ENCODE measurements at places on chromosomes 11 and 22.

- DNase-seq = peak; percentile 25
Observed at GRCh38 chr11:46305295-46305694, 27.8 kb downstream of the CREB3L1 start.

GRCh38 chr11:124884340-124884739 lies 13.3 kb downstream of the ROBO4 start:
- no peak for DNase-seq

GRCh38 chr11:76291576-76292526 lies 85.5 kb upstream of the WNT11 start:
- peak; percentile 19 for DNase-seq

- DNase-seq = no peak
Observed at GRCh38 chr11:123286761-123287160, 91.7 kb upstream of the CLMP start.

- DNase-seq = no peak
Observed at GRCh38 chr22:20185750-20186149, 34.9 kb upstream of the CCDC188 start.

GRCh38 chr11:17934194-17934593 lies 78.7 kb downstream of the SERGEF start:
- DNase-seq = no peak

DNA sequence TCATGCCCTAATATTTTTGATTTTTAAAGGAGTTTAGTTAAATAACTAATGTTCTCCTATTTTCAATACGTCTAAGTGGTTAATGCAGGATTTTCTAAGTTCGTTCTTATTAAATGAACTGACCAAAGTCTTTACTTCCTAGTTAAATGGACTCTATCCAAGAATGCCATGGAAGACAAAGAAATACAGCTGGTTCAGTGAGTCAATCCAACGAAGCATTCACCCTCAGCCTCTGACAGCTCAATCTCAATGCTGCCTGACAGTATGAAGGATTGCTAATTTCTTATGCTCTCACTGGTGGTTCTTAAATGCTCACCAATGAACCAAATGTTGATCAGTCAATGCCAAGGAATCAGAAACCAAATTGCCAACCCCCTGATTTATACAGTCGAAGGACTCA lies 219.4 kb downstream of the CADM1 start:
- DNase-seq = peak; percentile 61

DNA sequence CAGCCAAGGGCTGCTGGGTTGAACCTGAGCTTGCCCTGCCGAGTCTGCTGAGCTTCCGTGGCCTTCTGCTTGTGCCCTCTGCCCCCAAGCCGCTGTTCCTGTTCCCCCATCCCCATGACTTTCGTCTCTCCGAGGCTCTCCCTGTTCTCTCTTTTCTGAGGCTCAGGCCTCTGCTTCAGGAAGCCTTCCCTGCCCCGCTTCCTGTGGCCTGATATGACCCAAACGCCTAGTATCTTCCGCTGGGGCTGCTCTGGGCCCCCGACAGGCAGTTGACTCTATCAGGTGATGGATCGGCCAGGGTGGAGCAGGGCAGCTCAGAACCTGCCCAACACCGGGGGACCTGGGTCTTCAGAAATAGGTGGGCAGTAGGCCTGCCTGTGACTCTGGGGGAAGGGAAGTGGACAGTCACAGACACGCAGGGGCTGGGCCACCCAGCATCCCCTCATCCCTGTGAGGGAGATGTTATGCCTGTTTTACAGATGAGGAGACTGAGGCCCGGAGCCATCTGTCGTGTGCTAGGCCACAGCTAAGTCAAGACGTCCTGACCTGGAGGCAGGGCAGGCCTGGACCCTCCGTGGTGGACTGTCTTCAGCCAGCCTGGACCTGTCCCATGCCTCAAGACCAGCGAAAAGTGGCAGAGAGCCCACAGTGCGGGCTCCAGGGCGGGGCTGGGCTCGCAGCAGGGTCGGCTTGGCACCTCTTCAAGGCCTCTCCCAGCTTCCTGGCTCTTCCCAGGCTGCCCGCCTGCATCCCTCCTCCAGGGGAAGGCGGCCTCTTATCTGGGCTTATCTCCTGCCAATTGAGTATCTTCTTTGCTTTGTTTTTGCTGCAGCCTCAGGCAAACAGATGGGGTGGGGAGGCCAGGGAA lies 16.2 kb downstream of the BAD start:
- peak; percentile 90 for DNase-seq

DNA sequence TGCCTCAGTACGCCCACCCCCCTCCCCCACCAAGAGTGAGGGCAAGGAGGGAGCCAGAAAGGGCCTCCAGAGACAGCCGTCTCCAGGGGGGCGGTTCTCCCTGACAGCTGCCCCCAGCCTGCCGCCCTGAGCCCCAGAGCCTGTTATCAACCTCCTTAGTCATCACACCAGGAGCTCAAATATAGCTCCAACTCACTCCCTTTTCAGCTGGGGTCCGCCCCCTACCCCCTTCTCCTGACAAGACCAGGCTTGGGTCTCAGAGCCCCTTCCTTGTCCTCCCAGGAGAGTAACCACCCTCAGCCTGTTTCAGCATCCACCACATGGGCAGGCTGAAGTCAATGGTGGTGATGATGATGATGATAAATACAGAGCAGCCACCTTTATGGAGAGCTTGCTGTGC lies 2.5 kb upstream of the INPP5J start:
- DNase-seq = no peak

DNA sequence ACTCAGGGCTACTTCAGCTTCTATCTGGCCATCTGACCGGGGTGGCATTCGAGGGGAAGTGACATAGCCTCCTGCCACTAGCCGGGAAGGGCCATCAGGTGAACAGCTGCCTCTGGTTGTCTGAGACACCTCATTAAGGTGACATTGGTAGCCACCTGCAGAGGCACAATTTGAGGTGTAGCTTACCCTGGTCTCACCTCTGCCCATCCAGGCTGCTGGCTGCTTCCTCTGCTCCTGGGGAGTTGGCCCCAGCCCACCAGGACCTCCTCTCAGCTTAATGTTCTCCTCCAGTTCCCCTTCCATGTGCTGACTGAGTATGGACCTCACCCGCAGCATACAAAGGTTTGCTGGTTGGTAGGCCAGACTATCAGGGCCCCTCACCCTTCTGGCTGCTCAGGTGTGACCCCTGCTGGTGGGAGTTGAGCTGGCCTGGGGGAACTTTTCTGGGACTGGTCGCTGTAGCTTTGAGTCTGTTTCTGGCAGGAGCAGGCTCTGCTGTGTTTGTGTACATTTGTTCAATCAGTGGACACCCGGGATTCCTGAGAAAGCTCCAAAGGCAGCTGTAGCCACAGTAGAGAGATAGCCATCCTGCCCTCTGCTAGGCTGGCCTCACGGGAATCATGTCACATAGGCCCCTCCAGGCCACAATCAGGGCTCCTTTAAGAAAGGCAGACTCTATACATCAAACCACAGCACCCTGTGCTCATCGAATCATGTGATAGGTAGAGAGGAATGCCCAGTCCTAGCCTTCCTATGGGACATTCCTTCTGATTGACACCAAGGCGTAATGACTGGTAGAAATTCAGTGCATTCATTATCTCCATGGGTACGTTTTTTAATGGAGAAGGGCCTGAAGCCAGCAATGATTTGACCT lies 295.1 kb upstream of the PLET1 start:
- DNase-seq = no peak

- no peak for DNase-seq
Observed at GRCh38 chr11:57475671-57476046, 15.3 kb downstream of the RTN4RL2 start.

- DNase-seq = no peak
Observed at GRCh38 chr11:45141171-45141570, 5.3 kb upstream of the PRDM11 start.

GRCh38 chr11:12761029-12761428 lies 86.8 kb downstream of the TEAD1 start:
- DNase-seq = no peak

DNA sequence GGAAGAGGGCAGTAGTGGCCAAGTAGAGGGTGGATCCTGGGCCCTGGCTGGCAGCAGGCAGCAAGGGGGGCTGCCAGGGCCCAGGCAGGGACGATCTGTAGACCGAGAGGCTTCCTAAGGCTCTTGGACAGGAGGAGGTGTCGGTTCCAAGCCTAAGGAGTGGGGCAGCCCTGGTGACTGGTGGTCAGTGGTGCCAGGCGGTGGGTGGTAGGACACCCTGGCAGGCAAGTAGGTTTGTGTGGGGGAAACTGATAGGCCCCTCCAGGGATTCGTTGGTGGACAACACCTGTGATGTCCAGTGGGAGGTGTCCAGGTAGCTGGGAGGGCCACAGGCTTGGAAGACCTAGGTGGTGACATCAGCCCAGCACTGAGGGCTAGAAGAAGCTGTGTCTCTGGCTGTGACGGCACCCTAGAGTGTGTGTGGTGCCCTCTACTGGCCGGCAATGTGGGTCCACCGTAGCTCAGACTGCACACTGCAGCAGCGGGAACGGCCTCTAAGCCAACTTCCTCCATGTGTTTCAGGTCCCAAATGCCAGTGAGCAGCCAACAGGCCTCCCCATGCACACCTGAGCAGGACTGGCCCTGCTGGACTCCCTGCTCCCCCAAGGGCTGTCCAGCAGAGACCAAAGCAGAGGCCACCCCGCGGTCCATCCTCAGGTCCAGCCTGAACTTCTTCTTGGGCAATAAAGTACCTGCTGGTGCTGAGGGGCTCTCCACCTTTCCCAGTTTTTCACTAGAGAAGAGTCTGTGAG lies 9.4 kb upstream of the SAMM50 start:
- DNase-seq = peak; percentile 41
